ENCODE measurements at places on chromosomes 3 and 15. TPM values are rescaled to one million over a fixed set of nuclear protein-coding genes. Genes with fewer than 3 reads are reported as not detected.
A peak's percentile ranks its signal among the peaks of the same experiment; 100 is the strongest.

- DNase-seq: no peak
Observed at GRCh38 chr3:171531716-171532115, 71.5 kb upstream of the TNIK start.

- DNase-seq: no peak
Observed at GRCh38 chr3:181694805-181695660, 16.7 kb upstream of the SOX2 start.

The SLC28A1 gene
- not detected for total RNA-seq

- no peak for DNase-seq
Observed at GRCh38 chr3:111412656-111413055, 129.3 kb upstream of the CD96 start.

- no peak for DNase-seq
Observed at GRCh38 chr3:134998158-134998557, 203.1 kb downstream of the EPHB1 start.

DNA sequence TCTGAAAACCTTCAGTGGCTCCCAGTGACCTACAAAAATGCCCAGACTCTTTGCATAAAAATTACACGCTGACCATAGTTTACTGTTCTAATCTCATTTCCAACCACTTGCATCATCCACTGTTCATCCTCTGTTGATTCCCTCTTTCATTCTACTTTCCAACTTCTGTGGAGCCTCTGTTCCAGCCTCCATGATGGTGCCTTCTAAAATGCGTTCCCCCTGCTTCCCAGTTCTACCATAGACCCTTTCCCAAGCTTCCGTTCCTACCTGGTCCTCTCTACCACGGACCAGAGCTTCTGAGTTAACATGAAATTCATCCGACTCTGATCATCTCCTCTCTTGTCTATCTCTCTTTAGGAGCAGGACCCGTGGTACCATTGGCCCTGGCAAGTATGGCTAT lies 127.0 kb downstream of the THSD4 start:
- DNase-seq: no peak

- no peak for DNase-seq
Observed at GRCh38 chr3:30342318-30343060, 263.9 kb upstream of the TGFBR2 start.

The NR1I2 gene
- total RNA-seq: 0.62 TPM

DNA sequence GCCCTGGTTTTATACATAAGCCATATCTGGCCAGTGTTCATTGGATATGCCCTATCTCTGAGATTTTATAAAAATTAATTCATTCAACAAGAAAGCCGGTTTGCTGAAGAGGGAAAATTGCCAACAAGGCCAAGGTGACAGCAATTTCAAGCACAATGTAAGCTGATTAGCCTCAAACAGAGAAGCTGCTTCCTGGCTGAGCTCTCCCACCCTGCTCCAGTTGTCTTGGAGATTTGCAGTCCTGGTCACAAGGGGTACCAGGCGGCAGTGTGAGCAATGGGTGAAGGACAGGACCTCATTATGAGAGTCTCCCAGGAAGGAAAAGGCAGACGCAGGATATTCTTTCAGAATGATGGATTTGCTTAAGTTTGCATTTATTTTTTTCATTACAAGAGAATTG lies 5.4 kb upstream of the THSD4 start:
- DNase-seq: no peak

- no peak for DNase-seq
Observed at GRCh38 chr3:16704941-16705340, 99.7 kb upstream of the DAZL start.

The FETUB gene
- total RNA-seq: not detected

GRCh38 chr3:149771652-149772271 lies 19.5 kb upstream of the COMMD2 start:
- DNase-seq: no peak

The NAA50 gene
- 38.2 TPM for total RNA-seq

The NT5DC2 gene
- total RNA-seq: 2.3 TPM

GRCh38 chr3:119695480-119695879 lies 7.3 kb upstream of the CFAP91 start:
- DNase-seq: no peak

The CACNA2D3 gene
- not detected for total RNA-seq

GRCh38 chr3:72494130-72494529 lies 354.1 kb downstream of the SHQ1 start:
- DNase-seq: no peak

DNA sequence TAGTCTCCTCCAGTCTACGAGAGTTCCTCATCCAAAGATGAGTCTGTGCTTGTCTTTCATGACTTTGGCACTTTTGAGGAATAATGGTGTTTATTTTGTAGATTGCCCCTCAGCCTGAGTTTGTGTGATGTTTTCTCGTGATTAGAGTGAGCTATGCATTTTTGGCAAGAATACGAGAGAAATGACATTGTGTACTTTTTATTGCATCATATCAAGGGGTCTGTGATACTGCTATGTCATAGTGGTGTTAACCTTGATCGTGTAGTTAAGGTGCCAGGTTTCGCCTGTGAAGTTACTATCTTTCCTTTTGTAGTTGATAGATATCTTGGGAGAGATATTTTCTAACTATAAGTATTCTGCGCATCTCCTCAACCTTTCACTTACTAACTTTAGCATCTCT lies 18.9 kb downstream of the RSRC1 start:
- no peak for DNase-seq

- DNase-seq: no peak
Observed at GRCh38 chr15:95247071-95247984, 1016.0 kb downstream of the MCTP2 start.

The CCR8 gene
- not detected for total RNA-seq

DNA sequence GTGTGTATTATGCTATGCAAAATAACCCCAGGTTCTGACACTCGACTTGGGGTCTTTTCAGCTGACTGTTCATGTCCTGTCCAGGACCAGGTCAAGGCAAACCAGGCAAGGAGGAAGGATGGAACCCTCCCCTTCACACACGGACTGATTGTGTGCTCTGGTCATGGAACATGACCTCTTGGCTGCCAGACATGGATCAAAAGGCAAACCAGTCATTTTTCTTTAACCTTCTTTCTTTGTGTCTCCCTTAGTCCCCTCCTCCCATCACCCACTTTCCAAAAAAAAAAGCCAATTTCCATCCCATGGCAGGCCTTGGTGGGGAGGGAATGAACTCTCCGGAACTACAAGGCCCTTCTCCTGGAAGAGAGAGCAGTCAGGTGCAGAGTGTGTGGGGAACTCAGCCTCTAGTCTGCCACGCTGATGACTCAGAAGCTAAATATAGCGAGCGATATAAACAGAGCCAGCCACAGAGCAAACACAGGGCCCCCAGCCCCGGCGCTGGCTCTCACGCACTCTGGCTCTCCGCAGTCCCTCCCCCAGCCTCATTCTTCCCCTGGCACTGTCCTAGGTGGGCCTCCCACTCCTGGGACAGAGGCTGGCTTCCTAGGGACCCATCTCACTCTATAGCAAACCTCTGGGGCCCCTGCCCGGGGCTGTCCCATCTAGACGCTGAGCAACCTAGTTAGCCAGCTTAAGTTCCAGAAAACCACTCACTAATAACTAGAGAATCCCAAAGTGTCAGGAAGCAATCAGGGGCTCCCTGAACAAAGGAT lies 10.0 kb downstream of the BMF start:
- DNase-seq: peak; percentile 20

DNA sequence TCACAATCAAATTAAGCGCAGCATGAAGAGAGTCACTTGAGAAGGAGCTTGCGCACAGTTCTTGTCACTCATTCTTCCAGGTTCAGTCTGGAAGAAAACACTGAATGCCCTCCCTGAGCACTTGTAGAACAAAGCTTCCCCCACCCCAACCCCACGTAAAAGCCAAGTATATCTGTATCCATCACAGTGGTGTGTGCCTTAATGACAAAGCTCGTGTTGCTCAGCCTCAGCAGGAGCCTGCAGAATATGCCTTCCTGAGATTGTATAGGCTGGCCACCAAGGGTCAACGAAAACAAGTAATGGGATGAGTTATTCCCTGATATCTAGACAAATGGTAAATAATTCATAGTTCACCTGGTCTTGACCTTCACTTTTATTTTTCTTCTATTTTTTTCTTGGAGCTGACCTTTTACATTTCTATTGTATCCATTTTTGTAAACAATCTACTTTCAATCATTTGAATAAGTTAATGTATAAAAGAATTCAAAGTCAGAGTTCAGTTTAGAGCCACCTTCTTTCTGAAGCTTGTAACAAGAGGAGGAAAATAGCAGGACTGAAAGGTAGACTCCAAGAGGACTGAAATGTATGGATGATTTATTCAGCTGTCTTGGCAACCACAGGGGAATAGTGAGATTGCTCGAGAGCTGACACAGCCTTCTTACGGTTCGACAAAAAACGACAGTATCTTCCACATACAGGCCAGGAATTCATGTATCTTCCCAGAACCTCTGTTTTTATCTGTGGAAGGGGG lies 405.5 kb upstream of the TPM1 start:
- no peak for DNase-seq

DNA sequence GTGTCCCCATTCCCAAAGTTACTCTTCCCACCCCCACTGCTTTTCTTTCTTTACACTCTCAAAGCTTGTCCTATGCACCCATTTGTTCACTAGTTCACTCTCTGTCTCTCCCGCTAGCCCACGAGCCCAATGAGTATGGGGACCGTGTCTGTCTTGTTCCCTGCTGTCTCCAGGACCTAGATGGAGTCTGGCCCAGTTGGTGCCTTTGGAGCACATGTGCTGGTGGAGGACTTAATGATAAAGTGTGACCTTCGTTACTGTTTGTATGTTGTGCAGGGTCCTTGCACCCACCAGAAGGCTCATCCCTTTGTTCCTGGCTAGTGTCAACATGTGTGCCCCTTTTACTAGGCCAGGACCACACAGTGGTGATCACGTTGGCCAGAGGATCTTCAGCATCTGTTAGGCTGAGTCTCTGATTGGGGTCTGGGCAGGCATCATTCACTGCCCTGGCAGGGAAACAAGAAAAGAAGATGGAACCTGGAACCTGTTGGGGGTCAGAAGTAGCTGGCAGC lies 7.4 kb downstream of the CISH start:
- DNase-seq: no peak

DNA sequence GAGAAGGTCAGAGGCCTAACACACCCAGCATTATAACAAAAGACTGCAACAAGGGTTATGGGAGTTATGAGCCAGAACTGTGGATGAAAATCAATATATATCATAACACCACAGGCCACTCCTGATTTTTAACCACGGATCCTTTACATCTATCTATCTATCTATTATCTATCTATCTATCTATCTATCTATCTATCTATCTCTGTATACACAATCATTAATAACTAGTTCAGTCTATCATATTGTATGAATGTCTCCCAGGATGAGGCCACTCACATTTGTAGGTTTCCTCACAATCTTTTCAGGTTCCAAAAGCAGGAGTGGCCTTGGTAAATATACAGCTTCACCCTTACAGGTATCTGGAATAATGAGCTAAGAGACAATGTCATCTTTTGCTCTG lies 94.2 kb downstream of the PDCD6IP start:
- DNase-seq: no peak

DNA sequence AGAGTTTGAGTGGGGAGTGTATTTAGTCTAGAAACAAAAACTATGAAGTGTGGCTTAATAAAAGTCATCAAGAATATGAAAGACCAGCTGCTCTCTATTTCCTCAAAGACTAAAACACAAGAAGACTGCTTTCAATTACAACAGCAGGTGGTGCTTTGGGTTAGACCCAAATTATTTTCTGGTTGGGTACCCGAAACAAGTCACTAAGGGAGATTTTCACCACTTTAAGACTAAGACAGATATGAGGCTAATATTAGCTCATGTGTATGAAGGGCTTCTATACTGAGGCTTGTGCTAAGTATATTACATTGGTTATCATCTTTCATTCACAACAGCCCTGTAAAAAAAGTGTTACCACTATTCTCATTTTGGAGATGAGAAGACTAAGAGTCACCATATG lies 43.1 kb downstream of the COL8A1 start:
- DNase-seq: no peak

GRCh38 chr3:47705391-47705790 lies 76.3 kb downstream of the SMARCC1 start:
- DNase-seq: no peak

The GABRB3 gene
- 0.51 TPM for total RNA-seq

DNA sequence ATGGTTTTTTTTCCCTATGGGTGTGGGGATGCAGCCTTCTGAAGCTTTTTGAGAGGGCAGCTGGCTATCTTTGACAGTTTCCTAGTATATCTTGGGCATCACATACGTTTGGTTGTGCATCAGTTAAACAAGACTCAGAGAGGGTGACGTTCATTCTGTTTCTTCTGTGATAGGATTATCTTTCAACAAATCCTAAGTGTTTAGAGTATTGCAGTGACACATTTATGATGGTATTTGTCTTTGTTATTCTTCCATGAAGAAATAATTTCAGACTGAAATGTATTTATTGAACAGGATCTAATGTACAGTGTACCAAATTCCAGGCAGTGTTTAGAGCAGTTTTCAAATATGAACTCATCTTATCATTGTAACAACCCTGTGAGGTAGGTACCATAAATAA lies 114.4 kb downstream of the PLCL2 start:
- DNase-seq: no peak
